ENCODE measurements at places on chromosomes 11 and 22. TPM values are rescaled to one million over a fixed set of nuclear protein-coding genes. Genes with fewer than 3 reads are reported as not detected.
A peak's percentile ranks its signal among the peaks of the same experiment; 100 is the strongest.

The RAG1 gene
- total RNA-seq, result 0.48 TPM

The HEPHL1 gene
- total RNA-seq, result 0.10 TPM

The OR52I1 gene
- not detected for total RNA-seq

The APOA4 gene
- total RNA-seq, result not detected

The PRDM11 gene
- total RNA-seq, result 2.9 TPM

The PGA3 gene
- total RNA-seq, result 0.39 TPM

DNA sequence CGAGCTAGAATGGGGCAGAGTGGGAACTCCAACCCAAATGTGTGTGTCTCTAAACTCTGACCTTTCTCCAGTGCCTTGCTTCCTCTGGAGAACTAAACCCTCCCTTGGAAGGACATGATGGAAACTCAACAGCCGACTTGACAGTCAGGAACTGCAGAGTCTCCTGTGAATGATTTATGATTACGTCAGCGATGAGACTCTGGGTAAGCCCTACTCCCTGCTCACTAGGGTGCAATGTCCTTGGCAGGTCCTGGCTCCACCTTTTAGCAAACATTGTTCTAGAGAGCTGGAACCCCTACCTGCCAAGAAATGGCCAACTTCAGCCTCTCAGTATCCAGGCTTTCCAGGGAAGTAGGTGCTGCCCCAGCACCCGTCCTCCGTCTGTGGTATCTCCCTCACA, 96.1 kb upstream of the CD82 start:
- DNase-seq, result no peak

DNA sequence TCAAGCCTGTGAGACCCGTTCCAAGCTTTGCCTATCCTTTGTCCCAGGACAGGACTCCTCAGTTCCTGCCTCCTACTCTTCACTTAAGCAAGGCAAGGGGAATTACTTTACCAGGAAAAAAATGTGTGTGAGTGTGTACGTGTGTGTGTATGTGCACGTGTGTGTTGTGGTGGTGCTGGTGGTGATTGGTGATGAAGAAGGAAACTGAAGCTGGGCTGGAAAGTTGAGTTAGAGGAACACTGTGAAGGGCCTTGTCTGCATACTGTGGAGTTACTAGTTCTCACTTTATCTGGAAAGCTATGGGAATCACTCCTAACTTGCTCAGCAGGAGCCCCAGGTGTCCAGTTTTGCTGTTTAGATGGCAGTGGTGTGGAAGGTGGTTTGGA, 378 bp downstream of the OR51D1 start:
- DNase-seq, result no peak

- DNase-seq, result no peak
Observed at GRCh38 chr11:86617502-86617901, 54.9 kb downstream of the ME3 start.

GRCh38 chr22:27113641-27114040, 456.3 kb downstream of the MIAT start:
- no peak for DNase-seq

GRCh38 chr11:75770102-75770501, 1.5 kb downstream of the DGAT2 start:
- no peak for DNase-seq

GRCh38 chr11:30594646-30595411, 8.7 kb upstream of the MPPED2 start:
- DNase-seq, result no peak

DNA sequence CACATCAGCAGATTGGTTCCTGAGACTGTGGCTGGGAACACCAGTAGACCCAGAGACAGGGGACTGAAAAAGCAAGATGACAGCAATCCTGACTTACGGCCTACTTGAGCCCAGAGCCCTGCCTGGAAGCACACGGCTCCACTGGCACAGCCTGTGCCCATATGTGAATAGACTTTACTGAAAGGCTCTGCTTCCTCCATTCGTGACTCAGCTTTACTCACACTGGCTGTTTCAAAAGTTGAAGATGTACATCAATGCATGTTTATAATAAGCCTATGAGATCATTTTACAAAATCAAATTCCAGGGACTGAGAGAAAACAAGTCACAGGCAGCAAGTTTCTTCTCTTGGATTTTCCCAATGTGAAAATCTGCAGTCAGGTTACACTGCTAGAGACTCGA, 134.6 kb upstream of the TEAD1 start:
- peak; percentile 87 for DNase-seq

DNA sequence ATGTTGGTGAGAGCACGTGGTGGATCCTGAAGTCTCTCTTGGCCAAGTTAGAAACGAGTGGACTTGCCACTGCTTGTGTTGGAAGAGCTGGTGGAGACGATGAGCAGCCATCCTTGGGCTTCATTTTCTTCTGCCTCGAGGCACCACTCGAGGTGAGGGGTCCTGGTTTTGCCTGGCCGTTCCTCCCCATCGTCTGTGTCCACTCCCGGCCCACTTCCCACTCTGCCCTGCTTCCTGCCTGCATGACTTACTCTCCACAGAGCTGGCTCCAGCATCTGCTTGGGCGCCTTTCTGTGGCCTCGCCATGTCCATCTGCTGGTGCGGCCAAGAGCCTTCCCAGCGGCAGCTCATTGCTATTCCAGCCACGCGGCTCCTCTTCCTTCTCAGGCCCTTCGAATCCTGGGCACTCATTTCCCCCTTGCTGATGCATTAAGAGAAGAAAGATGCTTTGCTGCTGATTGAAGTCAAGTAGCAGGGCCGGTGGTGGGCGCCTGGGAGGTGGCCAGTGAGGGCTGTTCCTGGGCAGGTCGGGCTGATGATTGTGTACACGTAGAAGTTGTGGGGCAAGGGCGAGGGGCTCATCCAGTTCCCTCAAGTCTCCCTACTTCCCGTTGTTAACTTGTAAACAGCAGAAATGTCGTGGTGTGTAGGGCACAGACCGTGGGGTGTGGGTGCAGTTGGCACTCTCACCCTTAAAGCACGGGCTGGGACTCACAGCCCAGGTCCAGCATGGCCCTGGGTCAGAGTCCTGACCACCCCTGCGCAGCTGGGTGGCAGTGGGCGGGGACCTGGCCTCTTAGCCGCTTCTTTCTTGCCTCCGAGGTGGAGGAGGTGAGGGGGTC, 292.0 kb downstream of the TBC1D22A start:
- DNase-seq, result no peak

GRCh38 chr11:69086152-69087132, 37.7 kb downstream of the TPCN2 start:
- no peak for DNase-seq

GRCh38 chr11:114166897-114167323, 107.4 kb downstream of the ZBTB16 start:
- peak; percentile 91 for DNase-seq

DNA sequence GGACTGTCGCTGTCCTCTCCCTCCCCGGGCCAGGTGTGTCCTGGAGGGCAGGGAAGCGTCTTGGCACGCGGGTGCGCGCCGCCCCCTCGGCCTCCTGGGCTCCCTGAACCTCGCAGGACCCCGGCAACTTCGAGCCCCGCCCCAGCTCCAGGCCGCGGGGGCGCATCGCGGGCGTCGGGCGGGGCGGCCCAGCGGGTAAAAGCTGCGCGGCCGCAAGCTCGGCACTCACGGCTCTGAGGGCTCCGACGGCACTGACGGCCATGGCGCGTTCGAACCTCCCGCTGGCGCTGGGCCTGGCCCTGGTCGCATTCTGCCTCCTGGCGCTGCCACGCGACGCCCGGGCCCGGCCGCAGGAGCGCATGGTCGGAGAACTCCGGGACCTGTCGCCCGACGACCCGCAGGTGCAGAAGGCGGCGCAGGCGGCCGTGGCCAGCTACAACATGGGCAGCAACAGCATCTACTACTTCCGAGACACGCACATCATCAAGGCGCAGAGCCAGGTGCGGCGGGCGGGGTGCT, at the start of gene CST6:
Gene CST6 (plus strand): TSS at position 224 of the 519 bp plus-strand sequence. CDS start 37 bp downstream, at position 261.
- DNase-seq, result no peak

GRCh38 chr11:83813296-83813695, 527.1 kb upstream of the CCDC90B start:
- no peak for DNase-seq
